ENCODE measurements at places on chromosomes 1 and 21.

GRCh38 chr1:42923367-42924081 is 35.1 kb downstream of the SLC2A1 start:
- no peak for DNase-seq

- no peak for DNase-seq
Observed at GRCh38 chr1:211915924-211916323, 85.4 kb upstream of the LPGAT1 start.

- no peak for DNase-seq
Observed at GRCh38 chr1:245996811-245997210, 510.3 kb downstream of the SMYD3 start.

GRCh38 chr1:57422271-57423134 is 1.4 kb downstream of the DAB1 start:
- DNase-seq, result no peak

DNA sequence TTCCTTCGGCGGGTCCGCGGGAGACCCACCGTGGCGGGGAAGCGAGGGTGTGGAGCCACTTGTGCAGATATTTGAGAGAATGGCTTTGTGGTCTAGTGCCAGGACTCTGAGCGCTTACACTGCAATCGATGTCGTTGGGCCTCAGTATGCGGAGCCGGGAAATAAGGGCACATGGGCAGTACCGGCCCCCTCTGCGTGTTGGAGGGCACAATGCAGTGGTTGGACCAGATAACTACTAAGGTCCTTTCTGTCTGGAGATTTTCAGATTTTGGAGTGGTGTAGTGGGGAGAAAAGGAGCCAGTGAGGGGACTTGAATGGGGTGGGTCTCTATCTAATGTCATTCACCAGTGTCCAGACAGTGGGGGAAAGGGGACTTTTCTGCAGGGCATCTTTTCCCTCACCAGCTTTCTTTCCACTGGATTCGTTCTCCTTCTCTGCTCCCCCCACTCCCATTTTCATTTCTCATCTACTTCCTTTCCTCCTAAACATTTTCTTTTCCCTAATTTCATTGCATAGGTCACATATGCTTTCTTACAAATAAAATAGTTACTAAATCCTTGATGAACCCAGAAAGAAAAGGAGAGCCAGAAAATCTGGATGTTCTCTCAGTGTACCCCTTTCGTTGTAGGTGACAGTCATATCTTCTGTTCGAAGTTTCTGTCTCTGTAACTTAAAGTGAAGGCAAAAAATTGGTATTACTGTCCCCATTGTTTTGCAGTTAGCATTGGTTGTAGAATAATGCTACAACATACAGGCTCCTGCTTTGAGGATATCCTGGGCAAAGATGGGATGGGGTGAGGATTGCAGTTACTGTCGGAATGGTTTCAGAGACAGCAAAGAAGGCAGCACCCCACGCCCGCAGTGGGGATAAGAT is 1.4 kb downstream of the ATF3 start:
- no peak for DNase-seq
